Esophagus squamous epithelium (tissue), 5 donors: ENCODE measurements at places on chromosomes 11 and 22.

DNA sequence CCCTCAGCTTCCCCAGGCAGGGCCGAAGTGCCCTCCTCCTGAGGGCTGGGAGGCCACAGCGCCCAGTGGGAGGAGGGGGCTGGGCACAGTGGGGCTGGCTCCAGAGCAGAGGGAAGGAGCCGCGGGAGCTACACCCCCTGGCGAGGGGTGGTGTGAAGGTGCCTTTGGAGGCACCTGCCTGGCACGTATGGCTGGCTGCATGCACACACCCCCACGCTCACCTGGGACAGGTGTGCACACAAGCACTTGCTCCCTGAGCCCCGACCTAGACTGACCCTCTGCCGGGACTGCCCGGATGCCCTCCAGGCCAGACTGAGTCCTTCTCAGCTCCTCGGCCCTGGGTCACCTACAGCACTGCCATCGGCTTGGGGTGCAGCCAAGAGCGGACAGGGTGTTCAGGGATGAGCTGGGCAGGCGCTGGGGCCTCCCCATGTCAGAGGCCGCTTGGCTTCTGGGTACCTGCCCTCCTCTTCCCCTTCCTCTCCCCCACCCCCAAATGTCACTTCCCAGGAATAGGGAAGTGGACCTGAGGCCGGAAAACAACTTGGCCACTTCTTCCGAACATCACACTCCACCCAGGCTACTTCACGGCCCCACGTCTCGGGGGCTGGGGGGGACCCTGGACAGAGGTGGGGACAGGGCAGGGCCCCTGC, 7.4 kb upstream of the PIM3 start:
- DNase-seq, result no peak

DNA sequence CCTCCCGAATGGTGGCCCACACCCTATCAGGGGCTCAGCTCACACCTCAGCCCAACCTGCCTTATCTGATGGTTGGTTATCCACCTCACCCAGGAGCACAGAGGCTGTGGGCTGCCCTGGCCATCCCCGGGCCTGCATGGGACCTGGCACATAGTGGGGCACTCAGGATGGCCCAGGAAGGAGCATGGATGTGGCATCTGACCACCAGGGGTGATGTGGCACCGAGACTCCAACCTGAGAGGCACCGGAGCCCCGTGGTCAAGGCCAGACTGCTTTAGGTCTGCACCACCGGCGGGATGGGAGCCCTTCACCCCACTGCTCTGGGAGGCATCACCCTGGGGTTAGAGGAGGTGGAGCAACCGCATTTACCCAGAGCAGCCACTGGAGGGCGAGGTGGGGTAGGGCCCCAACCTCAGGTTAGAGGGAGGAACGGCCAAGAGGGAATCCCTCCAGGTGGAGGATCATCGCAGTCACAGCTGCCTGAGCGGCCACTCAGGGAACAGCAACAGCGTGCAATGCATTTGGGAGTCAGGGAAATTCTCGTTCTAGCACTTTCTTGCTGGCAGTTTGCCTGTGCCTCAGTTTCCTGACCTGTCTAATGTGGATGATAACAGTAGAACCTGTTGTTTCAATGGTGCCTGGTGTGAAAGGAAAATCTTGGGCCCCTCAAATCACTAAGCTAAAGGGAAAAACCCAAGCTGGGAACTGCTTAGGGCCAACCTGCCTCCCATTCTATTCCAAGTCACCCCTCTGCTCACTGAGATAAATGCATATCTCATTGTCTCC, 52.9 kb upstream of the CARS1 start:
- no peak for DNase-seq

- no peak for DNase-seq
These were observed 13.3 kb upstream of the CACNA1I start for GRCh38 chr22:39556970-39557841.

GRCh38 chr22:40036591-40037225, 42.0 kb downstream of the FAM83F start:
- no peak for DNase-seq

- DNase-seq, result no peak
These were observed 55.3 kb upstream of the TEAD1 start for GRCh38 chr11:12618743-12619540.

GRCh38 chr11:33842236-33842915, 49.5 kb downstream of the LMO2 start:
- DNase-seq, result no peak

DNA sequence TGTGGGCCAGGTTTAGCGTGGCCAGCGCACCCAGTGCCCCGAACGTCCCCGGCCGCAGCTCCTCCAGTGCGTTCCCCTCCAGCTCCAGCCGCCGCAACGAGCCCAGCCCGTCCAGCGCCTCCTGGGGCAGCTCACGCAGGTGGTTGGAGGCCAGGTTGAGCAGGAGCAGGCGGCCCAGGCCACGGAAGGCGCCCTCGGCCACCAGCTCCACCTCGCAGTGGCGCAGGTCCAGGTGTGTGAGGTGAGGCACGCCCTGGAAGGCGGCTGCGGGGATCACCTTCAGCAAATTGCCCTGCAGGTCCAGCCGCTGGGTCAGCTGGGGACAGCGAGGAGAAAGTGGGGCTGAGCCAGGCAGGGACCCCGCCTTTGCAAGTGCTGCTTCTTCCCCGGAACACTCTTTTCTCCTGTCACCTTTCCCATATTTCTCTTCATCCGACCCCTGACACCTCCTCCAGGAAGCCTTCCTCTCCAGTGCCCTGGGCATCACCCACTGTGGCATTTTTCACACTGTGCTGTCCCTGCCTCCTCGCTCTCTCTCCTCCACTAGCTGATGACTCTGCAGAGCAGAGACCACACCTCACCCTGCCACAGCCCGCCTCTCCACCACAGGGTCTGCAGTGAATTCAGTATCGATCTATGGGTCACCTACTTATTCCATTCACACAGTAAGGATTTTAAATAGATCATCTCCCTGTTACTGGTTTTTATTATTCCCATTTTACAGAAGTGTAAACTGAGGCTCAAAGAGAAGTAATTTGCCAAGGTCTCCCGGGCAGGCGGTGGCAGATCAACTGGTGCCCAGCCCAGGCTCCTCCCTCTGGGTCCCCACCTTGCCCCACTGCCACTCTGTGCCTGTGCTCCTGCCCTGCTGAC, 1.9 kb downstream of the CHADL start:
- DNase-seq, result no peak

- no peak for DNase-seq
These were observed 145.1 kb downstream of the SWAP70 start for GRCh38 chr11:9808943-9809342.

DNA sequence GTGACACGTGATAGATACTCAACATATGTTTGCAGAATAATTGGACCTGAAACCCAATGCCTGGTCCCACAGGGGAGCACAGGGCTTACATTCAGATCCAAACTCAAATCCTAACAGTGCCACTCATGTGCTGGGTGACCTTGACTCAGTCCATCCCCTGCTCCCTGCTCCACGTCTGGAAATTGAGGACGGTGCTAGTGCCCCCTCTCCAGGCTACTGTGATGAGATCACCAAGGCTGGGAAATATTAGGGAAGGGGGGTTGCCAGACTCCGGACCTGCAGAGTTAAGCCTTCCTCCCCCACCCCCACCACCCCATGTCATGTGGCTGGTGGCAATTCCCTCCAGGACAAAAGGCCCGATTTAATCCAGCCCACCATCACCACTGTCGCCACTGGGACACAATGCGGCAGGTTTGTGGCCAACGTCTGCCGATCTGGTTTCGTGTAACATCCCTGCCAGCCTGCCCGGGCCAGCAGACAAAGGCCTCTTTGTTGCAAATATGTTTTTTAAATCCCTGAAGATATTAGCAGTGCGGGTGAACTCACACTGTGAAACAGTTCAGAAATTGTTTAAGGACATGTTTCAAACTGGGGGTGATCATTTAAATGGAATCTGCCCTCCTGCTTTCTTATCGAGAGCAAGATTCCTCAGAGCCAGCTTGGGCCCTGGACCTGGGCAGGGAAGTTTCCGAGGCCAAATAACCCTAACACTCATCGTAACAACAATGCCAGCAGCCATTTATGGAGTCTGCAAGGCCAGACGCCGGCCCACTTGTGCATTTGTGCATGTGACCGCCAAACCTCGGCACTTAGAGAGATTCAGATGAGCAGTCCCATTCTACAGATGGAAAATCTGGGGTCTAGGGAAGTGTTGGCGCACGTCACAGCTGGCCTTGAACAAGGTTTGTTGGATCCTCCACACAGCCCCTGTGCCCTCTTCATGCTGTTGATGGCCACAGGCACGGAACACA, 19.6 kb upstream of the MN1 start:
- DNase-seq, result no peak

GRCh38 chr11:34646431-34646830, 25.5 kb downstream of the EHF start:
- DNase-seq, result no peak

DNA sequence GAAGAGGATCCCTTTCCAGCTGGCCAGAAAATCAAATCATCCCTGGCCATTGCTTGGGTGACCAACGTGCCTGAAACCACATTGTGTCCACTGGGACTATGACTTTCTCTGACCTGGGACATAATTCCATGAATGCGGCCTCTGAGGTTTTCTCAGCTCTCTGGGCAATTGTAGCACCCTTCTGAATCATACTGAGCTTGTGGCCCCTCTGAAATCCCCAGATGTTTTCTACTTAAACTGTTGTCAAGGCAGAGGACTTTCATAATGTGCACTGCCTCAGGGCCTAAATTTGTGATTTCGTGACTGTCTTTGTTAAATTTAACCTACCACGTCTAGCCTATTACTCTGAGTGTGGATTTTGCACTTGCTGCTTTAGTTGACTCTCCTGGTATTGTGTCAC, 321.1 kb upstream of the PLET1 start:
- DNase-seq, result no peak

DNA sequence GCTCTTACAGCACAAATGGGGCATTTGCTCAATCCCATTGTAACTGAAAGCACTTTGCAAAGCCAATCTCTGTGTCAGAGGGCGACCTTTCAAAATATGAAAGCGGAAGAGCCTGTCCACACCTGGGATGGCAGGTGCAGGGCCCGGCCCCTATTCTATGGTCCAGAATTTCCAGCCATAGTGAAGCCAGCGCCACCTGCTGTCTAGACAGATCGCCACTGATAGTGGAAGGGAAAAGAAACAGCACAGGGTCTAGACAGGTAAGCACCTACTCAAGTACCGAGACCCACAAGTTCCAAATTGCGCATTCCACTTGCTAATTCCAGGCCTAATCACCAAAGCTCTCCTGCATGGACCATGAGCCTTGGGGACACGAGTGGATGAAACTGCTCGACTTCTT, 141.4 kb downstream of the NTM start:
- DNase-seq, result no peak

GRCh38 chr22:50186761-50187523, 1.2 kb downstream of the TRABD start:
- DNase-seq, result no peak

DNA sequence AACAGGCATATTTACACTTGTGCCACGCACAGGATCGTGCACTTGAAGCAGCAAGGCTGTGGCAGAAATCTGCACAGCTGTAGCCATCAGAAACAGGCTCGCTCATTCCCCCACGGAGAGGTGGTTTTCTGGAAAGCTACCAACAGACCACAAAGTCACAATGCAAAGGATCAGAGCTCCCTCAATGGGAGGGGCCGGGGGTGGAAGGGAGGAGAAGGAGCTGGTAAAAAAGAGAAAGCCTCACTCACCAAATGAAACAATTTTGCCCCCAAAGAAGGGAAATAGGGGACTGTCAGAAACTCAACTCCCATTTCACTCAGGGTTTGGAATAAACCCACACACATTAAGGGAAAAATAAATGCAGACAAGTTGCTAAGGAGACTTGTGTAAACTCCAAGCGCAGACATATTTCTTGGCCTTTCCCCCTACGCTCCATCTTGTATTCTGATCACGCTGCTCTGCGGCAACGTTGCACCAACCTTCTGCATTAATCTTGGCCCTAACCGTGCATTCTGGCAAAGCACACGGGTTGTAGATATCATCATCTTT, 43.2 kb upstream of the BLID start:
- DNase-seq, result no peak

DNA sequence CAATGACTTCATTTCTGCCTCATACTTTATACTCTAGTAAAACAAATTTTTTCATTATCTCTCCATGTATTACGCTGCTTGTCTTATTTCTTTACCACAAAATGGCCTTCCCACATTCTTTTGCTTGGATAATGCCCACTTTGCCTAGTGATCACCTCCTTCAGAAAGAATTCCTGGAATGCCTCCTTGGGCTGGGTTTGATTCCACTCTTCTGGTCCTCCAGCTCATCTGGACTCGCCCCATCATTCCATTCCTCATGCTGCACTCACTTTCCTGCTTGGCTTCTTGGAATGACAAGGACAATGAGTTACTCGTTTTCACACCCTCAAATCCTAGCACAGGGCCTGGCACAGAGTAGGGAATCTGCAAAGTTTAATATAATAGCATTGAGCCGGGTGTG, 475.1 kb upstream of the LARGE1 start:
- no peak for DNase-seq

DNA sequence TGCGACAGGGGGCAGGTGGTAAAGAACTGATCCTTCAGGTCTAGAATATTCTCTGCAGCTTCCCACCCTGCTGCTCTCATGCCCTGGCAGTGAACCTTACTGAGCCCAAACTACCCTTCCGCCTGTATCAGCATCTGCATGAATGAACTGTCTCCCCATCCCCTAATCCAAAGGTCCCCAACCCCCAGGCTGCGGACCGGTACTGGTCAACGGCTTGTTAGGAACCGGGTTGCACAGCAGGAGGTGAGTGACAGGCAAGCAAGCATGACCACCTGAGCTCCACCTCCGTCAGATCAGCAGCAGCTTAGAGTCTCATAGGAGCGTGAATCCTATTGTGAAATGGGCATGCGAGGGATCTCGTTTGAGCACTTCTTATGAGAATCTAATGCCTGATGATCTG, 58.2 kb upstream of the LMO1 start:
- no peak for DNase-seq
